ENCODE measurements at places on chromosomes 12 and 14. TPM values are rescaled to one million over a fixed set of nuclear protein-coding genes. Genes with fewer than 3 reads are reported as not detected.

- DNase-seq: no peak
Observed at GRCh38 chr12:4203772-4204376, 69.7 kb upstream of the CCND2 start.

- no peak for DNase-seq
Observed at GRCh38 chr12:3795492-3796133, 42.7 kb upstream of the CRACR2A start.

- DNase-seq: no peak
Observed at GRCh38 chr12:51185171-51185717, 12.3 kb upstream of the TFCP2 start.

DNA sequence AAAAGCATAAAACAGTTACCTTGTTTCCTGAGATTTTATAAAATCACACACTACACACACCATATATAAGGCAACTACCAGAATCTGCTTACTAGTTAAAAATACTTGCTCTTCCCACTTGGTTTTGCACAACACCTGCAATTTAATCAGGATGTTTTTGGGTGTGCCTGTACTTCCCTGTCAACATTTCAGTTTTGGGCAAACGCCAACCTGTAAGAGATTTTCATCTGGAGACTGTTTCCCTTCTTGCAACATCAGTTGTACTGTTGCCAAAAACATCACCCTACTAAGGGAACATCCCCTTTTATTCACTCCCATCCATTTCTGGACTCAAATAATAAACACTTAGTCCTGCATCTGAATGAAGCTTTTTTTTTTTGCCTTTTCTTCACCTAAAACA lies 172.3 kb downstream of the DUSP6 start:
- DNase-seq: peak; percentile 54

- DNase-seq: no peak
Observed at GRCh38 chr12:38110026-38110699, 206.4 kb upstream of the ALG10B start.

- no peak for DNase-seq
Observed at GRCh38 chr12:19998411-19998810, 369.9 kb upstream of the PDE3A start.

DNA sequence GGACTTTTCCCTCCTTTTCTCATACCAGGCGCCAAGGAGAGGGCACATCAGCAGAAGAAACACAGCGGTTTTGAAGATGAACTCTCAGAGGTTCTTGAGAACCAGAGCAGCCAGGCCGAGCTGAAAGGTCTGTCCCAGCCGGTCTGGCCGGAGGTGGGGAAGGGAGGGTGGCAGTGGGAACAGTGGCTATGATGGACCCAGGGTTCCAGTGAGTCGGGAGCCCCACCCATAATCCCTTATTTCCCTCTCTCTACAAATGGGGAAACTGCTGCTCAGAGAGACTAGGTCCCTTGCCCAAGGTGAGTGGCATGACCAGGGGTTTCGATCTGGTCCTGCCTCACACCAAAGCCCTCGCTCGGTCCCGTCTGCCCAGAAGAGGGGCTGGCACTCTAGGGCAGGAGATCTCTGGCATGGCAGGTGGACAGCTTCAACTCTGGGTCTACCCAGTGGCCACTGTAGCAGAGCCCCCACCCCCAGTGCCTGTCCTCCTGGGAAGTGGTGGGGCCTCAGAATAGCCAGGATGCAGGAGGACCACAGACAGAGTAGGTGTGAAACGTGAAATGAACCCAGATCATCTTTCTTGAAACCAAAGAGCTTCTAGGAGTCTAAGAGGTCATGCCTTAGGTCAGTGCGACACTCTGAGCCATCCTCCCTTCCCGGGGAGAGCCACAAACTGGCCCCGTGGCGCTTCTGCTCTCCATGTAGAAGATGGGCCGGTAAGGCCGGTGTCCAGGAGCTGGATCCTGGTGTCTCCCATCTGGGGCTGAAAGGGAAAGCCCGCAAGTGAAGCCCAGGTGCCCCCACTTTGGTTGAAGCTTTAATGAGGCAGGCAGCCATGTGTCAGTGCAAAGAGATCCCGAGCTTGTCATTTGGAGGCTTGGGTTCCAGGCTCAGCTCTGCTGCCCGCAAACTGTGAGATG lies 7.0 kb downstream of the CHGA start:
- no peak for DNase-seq

DNA sequence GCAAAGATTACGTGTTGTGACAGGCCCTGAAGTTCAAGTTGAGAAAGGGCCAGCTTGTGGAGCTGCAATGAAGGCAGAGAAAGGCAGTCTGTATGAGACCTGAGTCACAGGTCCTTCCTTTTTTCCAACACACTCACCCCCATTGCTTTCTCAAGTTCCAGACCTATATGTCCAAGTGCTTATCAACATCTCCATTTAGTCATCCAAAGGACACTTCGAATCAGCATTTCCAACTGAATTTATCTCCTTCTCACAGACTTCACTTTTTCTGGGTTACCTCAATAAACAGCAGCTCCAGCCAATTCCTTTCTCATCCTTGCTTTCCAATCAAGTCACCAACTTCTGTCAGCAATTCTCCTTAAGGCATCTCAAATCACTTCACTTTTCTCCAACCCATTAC lies 56.4 kb upstream of the KIF21A start:
- DNase-seq: no peak

DNA sequence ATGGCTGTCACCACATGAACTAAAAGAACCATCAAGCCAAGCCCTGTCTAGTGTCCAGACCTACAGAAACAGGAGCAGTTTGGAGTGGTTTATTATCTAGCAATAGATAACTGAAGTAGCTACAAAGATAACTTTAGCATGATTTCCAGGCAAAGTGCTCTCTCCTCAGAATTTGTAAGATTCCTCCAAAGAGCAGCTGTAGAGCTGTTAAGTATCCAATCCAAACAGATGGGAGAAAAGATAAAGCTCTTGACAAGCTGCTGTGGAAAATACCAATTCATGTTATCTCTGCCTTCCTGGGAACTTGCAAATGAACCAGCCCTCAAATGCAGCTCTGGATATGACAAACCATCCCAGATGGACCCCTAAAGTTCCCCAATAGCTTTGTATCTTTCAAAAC lies 78.9 kb upstream of the RESF1 start:
- peak; percentile 28 for DNase-seq

- no peak for DNase-seq
Observed at GRCh38 chr14:31286456-31287293, 79.1 kb upstream of the HECTD1 start.

Gene SERPINA12
- not detected for total RNA-seq

Gene CBLN3
- total RNA-seq: 4.1 TPM

Gene SLC25A47
- total RNA-seq: not detected

Gene LRP1-AS
- total RNA-seq: 1.2 TPM

Measured in umbilical cord (tissue), 2 donors.